ENCODE measurements at places on chromosomes 5 and 9.
A peak's percentile ranks its signal among the peaks of the same experiment; 100 is the strongest.

DNA sequence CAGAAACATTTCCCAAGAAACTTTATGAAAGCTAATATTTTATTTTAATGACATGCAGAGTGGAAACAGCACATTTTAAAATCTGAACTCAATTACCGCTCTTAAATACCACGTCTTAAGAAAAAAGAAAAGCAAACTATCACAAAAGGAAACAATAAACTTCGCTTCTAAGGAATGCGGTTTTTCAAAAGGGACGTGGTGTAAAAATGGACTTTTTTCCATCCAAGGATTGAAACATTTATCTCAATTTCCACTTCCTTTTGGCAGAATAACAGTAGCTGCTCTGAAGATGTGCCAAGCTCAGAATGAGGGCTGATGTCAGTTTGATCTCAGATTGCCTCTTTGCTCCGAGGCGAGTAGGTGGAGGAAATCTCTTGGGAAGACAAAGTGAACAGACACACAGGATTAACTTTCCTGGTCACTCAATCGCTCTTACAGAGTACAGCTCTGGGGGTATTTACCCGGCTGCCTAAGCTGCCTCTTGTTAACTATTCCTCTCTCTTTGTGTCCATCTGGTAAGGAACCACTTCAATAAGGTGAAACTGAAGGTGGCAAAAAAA is 158.5 kb downstream of the TRPM6 start:
- DNase-seq, result no peak

DNA sequence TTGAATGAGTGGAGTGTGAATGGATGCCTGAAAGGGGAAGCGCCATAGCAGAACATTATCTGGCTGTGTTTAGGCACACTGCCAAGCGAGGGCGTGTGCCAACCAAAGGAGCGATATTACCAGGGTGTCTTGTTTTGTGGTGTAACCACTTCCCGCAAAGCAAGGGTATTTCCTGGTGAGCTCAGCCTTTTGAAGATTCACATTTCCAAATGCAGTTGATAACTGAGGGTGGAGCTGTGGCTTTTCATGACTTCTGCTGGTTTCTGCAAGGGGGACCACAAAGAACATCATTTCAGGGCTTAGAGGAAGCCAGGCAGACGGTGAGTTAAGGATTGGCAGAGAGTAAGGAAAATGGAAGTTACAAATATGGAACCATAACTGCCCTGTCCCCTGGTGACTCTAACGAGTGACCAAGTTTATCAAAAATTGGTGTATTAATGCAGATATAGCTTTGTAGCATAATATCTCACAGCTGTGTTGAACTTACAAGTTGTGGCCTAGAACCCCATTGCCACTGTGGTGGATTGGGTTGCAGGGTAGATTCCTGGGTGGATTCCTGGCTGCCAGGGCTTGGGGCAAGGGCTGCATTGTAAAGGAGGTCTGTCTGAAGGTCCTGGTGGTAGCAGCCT is 71.4 kb downstream of the RALGPS1 start:
- peak; percentile 7 for DNase-seq

- no peak for DNase-seq
Measured at GRCh38 chr9:131817627-131818026, 77.8 kb upstream of the RAPGEF1 start.

- DNase-seq, result peak; percentile 76
Measured at GRCh38 chr5:114361724-114362196, at the start of gene KCNN2. Gene KCNN2, plus strand, starts transcription at chr5:114362070. Its CDS starts 70 bp downstream, at chr5:114362140.

- DNase-seq, result no peak
Measured at GRCh38 chr5:54837093-54837492, 148.3 kb downstream of the ESM1 start.

DNA sequence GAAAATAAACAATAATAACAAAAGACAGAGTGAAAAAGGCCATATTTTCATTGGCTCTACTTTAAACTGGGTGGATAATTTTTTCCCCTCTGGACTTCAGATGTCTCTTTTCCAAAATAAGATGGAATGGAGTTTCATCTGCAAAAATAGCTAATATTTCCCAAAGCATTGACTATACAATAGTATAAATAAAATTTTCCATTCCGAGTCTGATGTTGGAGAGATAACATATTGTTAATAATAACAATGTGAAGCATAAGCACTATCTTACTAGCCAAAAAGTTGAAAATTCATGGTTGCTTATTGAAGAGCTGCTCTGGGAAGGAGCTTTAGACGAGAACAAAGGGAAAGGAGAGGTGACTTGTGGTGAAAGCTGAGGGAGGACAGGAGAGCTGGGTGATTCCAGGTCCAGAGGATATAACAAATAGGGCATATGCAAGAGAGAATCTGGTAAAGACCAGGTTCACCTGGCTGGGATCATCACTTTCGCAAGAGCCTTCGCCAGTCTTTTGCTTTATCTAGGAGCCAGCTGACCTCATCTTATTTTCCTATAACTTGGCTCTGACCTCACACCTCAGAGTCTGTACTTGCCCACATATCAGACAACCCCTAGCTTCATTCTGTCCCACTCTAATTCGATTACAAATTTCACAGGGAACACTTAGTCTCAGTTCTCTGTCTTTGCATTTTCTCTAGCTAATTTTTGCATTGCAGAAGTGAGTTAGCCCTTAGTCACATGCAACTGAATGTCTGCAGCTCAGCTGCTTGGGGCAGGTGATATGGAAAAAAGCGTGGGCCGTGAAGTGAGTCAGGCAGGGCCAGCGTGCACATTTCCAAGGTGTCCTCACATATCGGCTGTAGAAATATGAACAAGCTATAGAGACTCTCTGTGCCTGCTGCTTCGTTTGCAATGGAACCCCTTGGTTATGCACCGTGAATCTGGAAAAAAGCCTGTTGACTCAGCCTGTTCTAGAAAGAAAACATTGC is 7.6 kb upstream of the ZNF474 start:
- DNase-seq, result no peak

GRCh38 chr5:68479524-68479923 is 264.0 kb downstream of the PIK3R1 start:
- DNase-seq, result no peak

GRCh38 chr5:137822158-137822764 is 45.4 kb upstream of the MYOT start:
- DNase-seq, result peak; percentile 4

- DNase-seq, result no peak
Measured at GRCh38 chr5:116375926-116376325, 198.7 kb downstream of the SEMA6A start.

DNA sequence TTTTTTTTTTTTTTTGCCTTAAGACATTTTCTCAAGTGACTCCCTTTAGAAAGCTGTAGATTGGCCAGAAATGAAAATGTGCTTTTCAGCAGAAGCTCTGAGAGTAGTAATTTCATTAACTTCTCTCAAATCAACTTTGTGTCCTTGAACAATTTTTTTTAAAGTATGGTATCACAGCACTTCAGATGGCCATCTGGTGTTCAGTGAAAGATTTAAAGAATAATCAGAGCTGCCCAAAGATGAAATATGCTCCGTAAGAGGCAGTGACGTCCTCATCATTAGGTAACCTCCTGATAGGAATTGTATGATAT is 43.0 kb upstream of the PCAT7 start:
- no peak for DNase-seq

DNA sequence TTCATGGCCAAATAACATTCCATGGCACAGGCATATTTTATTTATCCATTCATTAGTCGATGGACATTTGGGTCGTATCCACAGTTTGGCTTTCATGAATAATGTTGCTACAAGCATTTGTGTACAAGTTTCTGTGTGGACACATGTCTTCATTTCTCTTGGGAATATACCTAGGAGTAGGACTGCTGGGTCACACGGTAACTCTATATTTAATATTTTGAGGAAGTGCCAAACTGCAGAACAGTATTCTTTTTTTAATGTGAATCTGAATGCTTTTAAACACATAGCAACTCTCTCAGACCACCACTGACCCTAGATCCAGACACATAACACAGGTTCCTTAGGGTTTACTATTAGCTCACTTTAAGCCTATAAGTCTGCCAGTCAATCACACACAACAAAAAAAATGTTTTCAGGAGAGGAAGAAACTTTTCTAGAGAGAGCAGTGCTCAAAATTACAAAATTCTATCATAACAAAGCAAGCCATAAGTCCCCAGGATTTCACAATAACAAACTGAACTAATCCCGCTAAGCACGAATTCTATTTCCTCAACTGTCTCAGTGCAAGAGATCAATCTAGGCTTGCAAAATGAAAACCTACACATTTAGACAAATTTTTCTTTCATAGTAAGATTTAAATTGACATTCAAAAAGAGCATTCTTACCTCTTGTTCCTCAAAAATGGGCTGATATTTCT is 41.8 kb upstream of the GABBR2 start:
- DNase-seq, result no peak

- DNase-seq, result no peak
Measured at GRCh38 chr9:91239367-91240111, 122.2 kb downstream of the AUH start.

- no peak for DNase-seq
Measured at GRCh38 chr9:134723037-134723436, 81.4 kb downstream of the COL5A1 start.

DNA sequence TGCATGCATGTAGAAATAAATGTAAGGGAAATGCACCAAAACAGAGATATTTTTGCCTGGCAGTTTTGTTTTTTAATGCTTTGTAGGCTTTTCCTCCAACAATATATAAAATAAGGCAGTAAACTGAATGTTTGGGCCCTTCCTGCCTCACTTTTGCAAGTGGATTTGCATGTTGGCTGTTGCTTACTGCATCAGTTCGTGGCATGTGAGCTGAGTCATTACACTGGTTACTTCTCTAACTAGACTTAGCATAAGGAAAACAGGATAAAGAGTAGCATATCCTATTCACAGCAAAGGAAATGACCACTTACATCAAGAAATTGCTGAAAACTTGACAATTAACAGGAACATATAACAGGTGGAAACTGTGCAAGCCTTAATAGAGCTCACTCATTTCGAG is 113.4 kb downstream of the TLE1 start:
- DNase-seq, result no peak

DNA sequence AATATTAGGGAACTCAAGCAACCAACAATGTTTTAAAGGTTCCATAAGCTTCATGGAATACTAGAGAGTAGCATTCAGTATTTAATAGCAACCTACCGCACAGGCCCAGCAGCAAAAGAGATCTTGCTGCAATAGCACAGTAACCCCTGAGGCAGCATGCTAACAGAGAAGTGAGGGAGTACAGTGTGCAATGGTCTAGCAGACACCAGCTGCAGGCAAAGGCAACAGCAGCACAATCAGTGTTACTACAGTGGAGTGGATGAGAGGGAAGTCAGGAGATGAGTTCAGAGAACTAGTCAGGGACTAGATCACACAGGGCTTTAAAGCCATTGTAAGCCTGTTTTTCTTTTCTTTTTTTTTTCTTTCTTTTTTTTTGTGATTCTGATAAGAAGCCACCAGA is 2.8 kb downstream of the TICAM2 start:
- DNase-seq, result no peak

DNA sequence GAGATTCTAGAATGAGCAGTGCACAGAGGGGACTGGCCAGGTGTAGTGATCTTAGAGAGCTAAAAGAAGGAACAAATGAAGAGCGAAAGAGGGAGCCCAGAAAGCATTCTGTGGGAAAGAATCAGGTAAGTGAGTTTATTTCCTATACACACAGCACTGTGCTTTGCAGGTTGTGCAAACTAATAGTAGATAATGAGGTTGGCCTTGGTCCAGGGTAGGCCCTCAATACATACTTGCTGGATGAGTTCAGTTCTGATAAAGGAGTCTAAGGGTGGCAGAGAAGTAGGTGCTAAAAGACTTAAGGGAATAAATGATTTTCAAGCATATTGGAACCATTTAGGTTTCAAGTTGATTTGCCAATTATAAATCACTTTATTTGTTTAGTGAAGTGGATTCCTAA is 122.0 kb downstream of the NPR3 start:
- no peak for DNase-seq

GRCh38 chr5:83513491-83513890 is 41.9 kb downstream of the VCAN start:
- no peak for DNase-seq

- DNase-seq, result no peak
Measured at GRCh38 chr5:100901821-100902341, 1.2 kb downstream of the ST8SIA4 start.

GRCh38 chr5:156590978-156591377 is 259.1 kb upstream of the PPP1R2B start:
- no peak for DNase-seq

DNA sequence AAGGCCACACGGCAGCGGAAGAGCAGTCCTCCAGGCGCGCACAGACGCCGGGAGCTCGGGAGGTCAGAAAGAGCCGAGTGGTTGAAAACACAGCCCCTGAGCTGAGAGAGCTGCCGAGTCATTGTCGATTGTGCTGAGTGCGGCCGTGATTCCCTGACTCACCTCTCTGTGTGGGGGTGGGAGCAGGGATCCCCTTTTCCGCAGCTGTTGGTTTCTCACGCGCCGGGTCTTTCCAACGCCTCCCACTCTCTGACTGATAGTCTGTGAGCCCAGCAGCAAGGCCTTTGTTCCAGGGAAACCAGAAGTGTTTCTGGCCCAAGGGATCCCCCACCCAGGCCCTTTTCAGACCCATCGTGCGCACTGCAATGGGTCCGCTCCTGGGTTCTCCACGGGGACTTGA is 97.3 kb downstream of the MRPL36 start:
- DNase-seq, result no peak

DNA sequence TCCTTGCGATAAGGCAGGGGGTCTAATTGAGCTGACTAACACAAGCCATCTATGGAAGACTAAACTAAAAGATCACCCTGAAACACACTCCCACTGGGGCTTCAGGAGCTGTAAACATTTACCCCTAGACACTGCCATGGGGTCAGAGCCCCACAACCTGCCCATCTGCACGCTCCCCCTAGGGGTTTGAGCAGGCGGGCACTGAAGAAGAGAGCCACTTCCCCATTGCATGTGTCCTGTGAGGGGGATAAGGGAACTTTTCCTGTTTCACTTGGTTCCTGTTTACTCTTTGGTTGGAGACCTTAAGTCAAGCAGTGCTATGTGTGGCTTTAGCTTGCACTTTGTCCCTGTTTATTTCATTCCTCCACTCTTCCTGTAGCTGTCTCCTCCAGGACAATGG is 1929.5 kb upstream of the CDH9 start:
- DNase-seq, result no peak

DNA sequence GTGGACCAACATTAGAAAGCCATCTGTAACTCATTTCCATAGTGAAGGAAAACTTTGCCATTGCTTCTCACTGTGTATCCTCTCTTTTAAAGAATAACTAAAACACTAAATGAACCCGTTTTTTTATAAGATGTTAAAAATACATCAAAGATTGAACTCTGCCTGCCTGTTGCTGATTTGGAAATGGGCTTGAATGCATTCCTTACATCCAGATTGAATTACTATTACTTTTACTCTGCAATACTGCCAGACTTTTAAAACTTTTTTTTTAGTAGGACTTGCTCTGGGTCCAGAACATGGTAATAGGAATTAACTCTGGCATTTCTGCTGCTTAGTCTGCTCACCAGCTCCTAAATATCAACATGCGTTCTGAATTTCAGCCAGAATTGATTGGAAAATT is 176.8 kb upstream of the PAPPA start:
- no peak for DNase-seq

GRCh38 chr9:113436728-113437515 is 26.4 kb downstream of the C9orf43 start:
- DNase-seq, result no peak

- no peak for DNase-seq
Measured at GRCh38 chr5:117621921-117622320, 1047.3 kb upstream of the SEMA6A start.
